Psoas muscle (tissue), 8 donors: ENCODE measurements at places on chromosomes 6 and 20. TPM values are rescaled to one million over a fixed set of nuclear protein-coding genes. Genes with fewer than 3 reads are reported as not detected.

The PKHD1 gene
- 0.11 TPM for total RNA-seq

- DNase-seq, result no peak
These were observed 2.7 kb downstream of the KCNS1 start for GRCh38 chr20:45098103-45098773.

- no peak for DNase-seq
These were observed 79.2 kb upstream of the RIPOR2 start for GRCh38 chr6:25014791-25015560.

The ZFP57 gene
- not detected for total RNA-seq

DNA sequence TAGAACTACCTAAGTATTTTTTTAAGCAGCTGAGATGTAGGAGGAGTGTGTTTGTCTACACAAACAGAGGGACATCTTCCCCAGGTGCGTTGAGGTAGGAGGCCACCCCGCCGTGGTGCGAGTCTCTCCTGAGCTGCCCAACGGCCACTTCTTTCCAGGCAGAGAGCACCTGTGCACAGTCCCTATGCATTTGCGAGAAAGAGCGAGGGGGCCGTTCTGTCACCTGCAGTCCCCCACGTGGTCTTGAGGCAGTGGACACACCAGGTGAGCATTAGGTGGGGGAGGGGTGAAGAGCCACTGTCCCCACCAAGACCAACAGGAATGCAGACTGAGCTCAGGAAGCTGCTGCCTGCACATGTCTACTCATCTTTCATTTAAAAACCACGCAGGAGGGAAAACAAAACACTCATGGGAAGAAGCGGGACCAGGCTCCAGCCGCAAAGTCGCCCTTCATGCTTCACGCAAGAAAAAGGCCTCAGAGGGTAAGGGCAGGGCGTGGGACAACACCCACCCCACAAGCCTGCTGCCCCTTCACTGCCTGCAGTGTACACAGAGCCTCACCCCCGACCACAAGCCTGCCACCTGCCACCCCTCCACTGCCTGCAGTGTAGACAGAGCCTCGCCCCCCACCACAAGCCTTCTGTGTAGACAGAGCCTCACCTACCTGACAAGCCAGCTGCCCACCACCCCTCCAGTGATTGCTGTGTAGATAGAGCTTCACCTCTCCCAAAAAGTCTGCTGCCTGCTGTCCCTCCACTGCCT lies 142.0 kb downstream of the DLL1 start:
- no peak for DNase-seq

The GSTA4 gene
- 16.9 TPM for total RNA-seq

The COL12A1 gene
- 22.5 TPM for total RNA-seq

- DNase-seq, result peak; percentile 68
These were observed 28.4 kb downstream of the LYRM2 start for GRCh38 chr6:89610149-89610642.

DNA sequence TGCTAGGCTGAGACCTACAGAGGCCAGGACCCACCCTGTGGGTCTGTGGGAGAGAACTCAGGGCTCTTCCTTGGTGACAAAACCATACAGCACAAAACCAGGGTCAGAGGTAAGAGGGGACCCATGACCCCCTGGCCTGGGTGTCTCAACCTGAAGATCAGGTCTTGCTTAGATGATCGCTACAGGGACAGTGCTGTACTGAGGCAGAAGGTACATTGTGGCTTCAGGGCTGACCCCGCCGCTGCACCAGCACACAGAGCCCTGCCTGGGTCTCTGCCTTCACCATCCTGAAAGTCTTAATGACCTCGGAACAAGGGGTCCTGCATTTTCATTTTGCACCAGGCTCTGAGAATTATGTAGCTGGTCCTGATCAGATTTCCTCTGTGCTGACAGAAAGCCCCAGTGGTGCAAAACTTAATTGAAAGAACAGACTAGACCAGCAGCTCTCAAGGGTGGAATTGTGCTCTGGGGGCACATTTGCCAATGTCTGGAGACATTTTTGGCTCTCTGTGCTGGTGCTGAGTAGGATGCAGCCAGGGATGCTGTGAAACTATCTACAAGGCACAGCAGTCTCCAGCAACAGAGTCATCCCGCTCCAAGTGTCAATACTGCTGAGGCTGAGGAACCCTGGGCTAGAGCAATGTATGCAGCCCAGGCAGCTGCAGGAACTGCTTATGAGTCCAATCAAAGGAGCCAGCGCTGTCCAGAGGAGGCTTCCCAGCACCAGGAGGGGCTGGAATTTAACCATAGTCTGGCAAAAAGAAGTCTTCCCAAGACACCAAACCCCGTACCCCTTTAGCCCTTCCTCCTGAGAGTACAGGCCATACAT lies 254.9 kb downstream of the ERMARD start:
- DNase-seq, result no peak

- DNase-seq, result no peak
These were observed 45.2 kb downstream of the HLA-G start for GRCh38 chr6:29872791-29873190.

The MAS1 gene
- total RNA-seq, result not detected

The CLPSL1 gene
- total RNA-seq, result not detected

The TRDN gene
- 879 TPM for total RNA-seq

The FUT9 gene
- total RNA-seq, result not detected

GRCh38 chr20:50151034-50151743 lies 2.3 kb downstream of the PEDS1 start:
- DNase-seq, result no peak

The FOXS1 gene
- total RNA-seq, result 1.5 TPM

The HUS1B gene
- total RNA-seq, result 0.22 TPM

DNA sequence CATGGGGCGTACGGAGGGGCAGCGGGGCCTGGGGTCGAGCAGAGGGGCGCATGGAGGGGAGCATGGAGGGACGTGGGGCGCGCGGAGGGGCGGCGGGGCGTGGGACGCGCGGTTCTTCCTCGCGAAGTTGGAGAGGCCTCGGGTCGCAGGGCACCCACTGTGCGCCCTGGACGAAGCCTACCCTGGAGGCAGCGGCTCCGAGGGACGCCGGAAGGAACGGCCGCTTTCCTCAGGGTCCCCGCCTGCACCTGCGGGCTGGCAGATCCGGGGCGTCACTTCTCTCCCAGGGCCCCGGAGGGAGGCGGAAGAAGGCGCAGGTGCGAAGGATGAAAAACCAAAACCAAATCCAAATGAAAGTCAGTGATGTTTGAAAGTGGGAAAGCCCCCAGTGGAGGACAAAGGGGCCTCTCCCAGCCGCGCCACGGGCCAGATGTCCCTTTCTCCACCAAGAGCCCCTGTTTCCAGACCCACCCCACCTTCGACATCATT lies 142.1 kb upstream of the PDE10A start:
- no peak for DNase-seq

DNA sequence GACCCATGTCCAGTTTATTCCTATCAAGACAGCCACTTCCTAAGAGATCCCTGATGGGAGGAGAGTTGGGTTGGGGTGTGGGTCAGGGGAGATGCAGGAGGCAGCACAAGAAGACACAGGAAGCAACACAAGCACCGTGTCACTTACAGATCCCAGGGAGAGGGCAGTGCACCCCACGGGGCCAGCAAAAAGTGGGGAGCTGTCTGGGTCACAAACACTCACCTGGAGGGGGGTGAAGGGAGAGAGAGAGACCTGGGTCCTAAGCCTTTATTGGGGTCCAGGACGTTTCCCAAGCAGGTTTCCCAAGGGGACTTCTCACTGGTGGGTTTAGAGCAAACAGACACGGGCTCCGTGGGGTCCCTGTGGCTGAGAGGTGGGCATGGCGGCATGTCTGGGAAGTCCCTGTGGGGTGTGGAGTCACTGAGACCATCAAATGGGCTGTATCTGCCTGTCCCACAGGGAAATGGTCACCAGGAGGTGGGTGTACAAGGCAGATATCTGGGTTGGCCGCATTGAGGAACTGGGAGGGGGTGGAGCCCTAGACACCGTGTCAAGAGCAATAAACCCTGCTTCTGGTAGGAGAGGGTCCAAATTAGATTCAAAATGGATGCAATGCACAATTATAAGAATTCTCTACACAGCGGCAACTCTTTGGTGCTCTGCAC lies 1.6 kb upstream of the CD93 start:
- DNase-seq, result no peak
